ENCODE measurements at places on chromosomes 12 and 14.

GRCh38 chr14:80544366-80544765 is 333.1 kb upstream of the DIO2 start:
- no peak for DNase-seq

- no peak for DNase-seq
Observed at GRCh38 chr14:66600416-66600815, 92.5 kb downstream of the GPHN start.

DNA sequence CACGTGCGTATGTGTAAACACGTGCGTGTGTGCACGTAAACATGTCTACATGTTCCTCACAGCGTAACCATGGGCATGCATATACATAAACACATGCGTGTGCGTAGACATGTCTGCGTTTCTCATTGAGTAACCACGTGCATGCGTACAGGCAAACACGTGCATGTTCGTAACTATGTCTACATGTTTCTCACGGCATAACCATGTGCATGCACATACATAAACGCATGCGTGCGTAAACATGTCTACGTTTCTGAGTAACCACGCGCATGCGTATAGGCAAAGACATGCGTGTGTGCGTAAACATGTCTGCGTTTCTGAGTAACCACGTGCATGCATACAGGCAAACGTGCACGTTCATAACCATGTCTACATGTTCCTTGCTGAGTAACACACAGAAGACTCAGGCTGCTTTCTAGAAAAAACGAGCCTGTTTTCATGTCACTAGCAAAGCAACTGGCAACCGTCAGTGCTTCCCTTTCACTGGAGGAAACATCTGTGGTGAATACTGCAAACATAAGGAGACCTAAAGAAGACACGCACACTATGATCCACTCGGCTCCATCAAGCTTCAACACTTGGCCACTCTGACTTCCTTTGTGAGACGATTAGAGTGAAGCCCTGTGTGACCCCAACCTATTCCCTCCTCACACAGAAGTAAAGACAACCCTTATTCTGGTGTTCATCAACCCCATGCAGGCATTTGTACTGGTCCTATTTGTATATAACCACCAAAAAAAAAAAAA is 28.8 kb downstream of the POLE start:
- no peak for DNase-seq

GRCh38 chr14:25197885-25198284 is 147.9 kb upstream of the STXBP6 start:
- DNase-seq: no peak

- DNase-seq: no peak
Observed at GRCh38 chr14:99831903-99832685, 38.9 kb downstream of the EML1 start.

GRCh38 chr12:21775133-21775820 is 771 bp upstream of the KCNJ8 start:
- no peak for DNase-seq

DNA sequence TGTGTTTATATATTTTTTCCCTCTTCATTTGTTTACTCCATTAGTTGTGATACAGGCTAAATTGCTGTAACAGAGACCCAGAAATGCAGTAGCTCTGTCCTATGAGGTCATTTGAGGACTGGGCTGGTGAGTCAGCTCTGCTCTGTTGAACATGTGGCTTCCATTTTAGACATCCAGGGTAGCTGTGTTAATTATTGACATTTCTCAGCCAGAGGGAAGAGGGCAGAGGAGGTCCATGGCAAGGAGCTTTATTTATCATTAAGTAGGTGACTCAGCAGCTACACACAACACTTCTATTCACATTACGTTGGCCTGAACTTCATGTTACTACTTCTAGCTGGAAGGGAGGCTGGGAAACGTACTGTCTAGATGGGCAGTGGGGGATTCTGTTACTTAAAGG is 85.4 kb downstream of the PTCSC3 start:
- DNase-seq: no peak

DNA sequence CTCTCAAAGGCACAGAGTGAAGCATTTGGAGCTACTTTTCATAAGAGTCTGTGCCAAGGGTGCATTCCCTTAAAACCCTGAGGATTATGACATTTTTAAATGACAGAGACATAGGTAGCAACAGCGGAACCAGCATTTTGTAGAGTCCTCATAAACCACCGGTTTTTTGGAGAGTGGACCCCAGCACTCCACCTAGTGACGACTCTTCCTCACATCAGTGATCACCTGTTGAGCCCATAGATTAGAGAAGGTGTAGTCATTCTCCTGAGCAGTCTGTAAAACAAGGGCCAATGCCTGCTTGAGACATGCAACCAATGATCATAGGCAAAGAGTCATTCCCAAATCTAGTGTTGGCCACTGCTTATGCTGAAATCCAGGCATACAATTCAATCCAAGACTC is 399.1 kb downstream of the GXYLT1 start:
- DNase-seq: no peak
